ENCODE measurements at places on chromosomes 3 and 15.
A peak's percentile ranks its signal among the peaks of the same experiment; 100 is the strongest.

- DNase-seq = no peak
Observed at GRCh38 chr15:42723068-42723467, 13.9 kb downstream of the CDAN1 start.

GRCh38 chr15:52698514-52698913 is 19.3 kb upstream of the ATOSA start:
- DNase-seq = no peak

DNA sequence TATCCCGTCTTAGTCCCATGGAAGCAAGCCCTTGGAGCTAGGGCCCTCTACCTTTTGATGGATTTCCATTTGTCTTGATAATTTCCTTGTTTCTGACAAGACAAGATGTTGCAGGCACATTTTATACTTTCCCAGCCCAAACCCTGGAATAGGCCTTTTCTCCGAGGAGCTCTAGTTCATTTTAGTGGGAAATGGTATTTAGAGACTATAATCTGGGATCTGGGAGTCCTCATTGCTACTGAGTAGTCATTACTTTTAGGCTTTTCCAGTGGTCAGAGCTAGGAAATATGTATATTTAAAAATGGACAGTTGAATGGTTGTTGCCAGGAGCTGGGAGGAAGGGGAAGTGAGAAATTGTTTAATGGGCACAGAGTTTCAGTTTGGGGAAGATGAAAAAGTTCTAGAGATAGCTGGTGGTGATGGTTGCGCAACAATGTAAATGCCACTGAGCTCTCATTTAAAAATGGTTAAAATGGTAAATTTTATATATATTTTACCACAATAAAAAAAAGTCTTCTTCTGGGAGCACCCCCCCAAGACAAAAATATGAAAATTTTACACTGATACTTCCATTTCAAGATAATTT is 31.6 kb downstream of the MLH1 start:
- DNase-seq = no peak

GRCh38 chr15:45704329-45705249 is 69.8 kb downstream of the SQOR start:
- DNase-seq = peak; percentile 65

DNA sequence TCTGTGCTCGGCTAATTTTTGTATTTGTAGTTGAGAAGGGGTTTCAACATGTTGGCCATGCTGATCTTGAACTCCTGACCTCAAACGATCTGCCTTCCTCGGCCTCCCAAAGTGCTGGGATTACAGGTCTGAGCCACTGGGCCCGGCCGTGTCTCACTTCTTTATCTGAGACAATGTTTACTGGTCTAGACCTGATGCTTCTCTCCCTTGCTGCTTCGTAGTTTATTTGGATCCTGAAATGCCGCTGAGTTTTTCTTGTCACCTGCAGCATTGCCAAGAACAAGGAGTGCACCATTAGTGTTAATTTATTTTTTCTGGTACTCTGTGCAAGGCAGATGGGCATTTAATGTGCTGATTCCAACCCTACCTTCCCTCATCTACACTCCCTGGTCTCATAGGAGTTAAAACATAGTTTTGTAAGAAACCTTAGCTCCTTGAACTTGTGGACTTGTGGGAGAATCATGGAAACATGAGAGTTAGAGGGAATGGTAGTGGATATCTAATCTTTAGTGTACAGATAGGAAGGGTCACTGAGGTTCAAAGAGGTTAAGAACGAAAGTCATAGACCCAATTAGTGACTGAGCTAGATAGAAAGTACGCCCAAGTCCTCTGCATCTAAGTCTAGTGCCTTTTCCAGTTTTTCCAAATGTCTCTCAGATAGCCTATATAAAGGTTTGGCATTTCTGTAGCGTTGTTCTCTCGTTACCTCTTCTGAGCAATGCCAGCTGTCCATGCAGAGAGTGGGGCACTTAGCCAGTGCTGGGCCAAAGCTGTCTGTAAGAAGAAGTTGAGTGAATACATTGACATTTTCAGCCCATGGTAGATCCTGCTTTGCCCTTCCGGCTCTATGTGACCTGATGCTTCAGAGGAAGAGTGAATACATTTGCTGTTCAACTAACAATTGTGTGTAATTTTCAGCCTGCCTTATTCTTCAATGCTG is 244.1 kb downstream of the LPP start:
- no peak for DNase-seq

Measured in neural crest cell (in vitro differentiated cells).